ENCODE measurements at places on chromosomes 6 and 20.

DNA sequence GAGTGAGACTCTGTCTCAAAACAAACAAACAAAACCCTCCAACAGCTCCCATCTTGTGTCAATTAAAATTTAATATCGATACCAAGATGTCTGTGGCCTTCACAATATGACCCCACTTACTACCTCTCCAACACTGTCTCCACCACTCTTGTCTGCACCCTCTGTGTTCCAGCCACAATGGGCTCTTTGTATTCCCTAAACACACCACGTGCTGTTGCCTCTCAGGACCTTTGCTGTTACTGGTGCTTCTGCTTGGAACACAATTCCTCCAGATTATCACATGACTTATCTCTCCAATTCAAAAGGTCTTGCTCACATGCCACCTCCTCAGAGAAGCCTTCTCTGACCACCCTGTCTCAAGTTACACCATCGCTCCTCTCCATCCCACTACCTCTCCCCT, 6.0 kb upstream of the HCK start:
- DNase-seq = no peak

DNA sequence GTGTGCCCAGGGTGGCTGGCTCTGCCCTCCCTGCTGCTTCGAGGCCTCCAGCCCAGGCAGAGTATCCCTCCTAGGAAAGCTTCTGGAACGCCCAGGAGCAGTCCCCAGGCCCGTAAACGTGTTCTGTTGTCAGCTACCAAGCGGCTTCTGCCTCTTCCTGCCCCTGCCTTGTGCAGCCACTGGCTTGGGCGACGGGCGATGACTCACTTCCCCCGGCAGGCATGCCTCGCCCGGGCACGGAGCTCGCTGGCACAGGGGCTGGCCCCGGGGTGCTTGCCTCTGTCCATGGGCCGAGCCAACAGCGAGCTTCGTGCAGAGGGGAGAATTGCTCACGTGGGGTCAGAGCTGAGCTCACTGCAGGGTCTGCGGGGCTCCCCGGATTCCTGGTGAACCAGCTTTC, 86.7 kb upstream of the THBS2 start:
- no peak for DNase-seq

- peak; percentile 78 for DNase-seq
These were observed 7.8 kb upstream of the ACSS1 start for GRCh38 chr20:25065625-25066338.

DNA sequence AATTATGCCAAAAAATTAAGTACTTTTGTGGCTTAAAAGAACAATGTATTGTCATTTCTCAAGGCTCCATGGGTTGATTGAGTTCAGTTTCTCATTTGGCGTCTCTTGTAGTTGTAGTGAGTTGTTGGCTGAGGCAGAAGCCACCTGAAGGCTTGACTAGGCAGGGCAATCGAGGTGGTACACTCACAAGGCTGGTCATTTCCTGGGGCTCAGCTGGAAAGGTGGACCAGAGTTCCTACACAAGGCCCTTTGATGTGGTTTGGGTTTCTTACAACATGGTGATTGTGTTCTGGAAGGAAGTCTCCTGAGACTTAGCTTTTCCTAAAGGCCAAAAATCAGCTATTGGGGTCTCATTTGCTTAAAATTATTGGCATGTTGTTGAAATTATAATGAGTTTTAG, 22.6 kb downstream of the MAS1 start:
- no peak for DNase-seq

GRCh38 chr6:151677404-151677803, 130.1 kb upstream of the ESR1 start:
- DNase-seq = no peak

GRCh38 chr20:8476021-8476420, 344.0 kb downstream of the PLCB1 start:
- DNase-seq = no peak

GRCh38 chr6:45951321-45952167, 64.1 kb downstream of the CLIC5 start:
- DNase-seq = peak; percentile 55

DNA sequence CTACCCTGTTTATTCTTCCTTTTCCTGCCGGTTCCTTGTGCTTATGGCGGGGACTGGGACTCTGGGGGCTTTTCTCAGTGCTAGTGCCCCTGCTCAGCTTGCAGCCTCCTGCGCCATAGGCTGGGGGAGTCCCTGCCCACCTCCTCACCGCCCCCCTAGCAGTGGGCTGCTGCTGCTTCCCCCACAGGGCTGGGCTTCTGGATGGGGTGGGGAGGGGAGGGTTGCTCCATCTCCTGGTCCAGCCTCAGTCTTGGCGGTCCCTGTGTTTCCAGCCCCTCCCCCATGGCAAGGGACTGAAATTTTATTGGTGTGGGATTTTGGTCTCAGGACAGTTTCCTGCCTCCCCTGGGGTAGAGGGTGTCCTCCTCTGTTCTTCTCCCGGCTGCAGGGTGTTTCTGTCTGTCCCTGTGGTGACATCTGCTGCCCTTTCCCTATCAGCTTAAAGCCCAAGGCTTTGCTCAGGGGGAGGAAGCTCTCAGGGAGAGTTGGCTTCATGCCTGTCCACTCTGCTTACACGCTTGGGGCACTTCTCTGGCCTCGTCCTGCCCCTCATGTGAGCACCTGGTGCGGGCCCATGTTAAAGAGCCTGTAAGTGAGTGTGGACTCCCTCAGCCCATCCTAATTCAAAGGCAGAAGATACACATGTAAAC, 100.6 kb downstream of the HIVEP1 start:
- no peak for DNase-seq

DNA sequence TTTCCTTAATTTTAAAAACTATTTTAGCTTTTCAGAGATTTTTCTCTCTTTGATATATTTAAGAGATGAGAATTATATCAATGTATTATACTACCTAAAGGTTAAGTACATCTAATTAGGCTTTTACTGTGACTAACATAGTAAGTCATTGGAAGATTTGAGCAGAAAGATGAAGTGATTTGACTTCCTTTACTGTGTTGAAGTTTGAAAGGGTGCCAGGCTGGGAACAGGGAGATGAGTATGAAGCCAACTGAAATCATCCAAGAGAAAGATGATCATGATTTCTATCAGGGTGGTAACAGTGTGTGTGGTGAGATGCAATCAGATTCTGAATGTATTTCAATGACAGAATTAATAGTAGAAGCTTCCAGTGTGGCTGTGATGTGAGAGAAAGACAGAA, 87.3 kb downstream of the TRDN start:
- no peak for DNase-seq

DNA sequence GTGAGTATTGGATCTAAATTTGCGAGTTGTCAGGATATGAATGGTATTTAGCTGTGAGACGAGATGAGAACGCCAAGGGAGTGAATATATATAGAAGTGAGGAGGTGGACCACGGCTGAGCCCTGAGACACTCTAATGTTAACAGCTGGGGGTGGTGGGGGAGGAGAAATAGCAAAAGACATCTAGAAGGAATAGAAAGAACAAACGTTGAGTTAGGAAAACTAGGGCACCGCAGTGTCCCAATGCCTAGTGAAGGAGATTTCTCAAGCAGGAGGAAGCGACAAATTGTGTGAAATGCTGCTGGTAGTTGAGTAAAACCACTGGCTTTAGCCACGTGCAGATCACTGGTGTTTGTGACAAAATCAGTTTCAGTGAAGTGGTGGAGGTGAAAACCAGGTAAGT, 56.9 kb downstream of the CD164 start:
- DNase-seq = no peak

DNA sequence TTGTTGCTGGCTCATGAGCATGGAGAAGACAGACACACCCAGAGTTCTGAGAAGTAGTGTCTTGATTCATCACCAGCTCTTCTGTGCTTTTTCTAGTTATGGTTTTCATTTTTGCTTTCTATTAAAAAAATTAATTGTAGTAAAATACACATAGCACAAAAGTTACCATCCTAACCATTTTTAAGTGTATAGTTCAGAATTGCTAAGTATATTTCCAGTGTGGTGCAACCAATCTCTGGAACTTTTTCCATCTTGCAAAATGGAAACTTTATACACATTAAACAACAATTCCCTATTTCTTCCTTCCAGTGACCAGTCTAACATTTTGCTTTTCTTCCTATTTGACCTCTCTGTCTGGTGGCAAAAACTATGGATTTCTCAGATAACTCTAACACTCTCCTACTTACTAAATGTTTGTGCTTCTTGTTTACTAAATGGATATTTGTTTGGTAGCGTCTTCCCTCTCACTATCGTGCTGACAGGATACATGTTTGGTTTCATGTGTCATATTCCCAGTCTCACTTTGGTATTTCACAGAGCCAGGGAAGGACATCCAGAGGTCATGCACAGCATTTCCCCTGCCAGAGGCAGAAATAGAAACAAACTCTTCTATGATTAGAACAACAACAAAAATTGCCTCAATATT, 40.6 kb downstream of the TXLNB start:
- DNase-seq = no peak

DNA sequence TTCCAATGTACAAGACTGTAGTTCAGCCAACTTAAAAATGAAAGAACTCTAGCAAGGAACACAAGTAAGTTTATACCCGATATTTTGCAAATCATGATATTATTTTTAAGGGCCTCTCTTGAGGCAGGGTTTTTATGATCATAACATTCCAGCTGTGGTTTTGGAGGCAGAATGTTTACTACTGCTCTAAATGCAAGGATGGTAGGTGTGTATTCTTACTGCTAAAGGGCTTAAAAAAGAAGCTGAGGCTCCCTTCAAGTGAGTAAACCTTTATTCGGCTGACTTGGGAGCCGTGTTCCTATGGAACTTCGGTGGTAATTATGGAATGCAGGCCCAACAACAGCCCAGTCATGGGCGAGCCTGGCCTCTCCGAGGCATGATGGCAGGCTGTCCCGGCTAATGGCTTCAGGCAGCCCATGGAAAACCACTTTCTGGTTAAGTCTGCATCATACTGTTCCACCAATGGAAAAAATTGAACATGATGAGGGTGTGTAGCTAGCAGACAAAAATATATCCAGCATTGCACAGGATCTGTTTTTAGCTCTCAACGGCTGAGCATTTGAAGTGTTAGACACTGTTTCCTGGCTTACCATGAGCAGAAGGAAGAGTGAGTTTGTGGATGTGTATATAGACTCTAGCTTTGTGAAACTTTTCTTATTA, 111.5 kb downstream of the TIAM2 start:
- DNase-seq = peak; percentile 75

DNA sequence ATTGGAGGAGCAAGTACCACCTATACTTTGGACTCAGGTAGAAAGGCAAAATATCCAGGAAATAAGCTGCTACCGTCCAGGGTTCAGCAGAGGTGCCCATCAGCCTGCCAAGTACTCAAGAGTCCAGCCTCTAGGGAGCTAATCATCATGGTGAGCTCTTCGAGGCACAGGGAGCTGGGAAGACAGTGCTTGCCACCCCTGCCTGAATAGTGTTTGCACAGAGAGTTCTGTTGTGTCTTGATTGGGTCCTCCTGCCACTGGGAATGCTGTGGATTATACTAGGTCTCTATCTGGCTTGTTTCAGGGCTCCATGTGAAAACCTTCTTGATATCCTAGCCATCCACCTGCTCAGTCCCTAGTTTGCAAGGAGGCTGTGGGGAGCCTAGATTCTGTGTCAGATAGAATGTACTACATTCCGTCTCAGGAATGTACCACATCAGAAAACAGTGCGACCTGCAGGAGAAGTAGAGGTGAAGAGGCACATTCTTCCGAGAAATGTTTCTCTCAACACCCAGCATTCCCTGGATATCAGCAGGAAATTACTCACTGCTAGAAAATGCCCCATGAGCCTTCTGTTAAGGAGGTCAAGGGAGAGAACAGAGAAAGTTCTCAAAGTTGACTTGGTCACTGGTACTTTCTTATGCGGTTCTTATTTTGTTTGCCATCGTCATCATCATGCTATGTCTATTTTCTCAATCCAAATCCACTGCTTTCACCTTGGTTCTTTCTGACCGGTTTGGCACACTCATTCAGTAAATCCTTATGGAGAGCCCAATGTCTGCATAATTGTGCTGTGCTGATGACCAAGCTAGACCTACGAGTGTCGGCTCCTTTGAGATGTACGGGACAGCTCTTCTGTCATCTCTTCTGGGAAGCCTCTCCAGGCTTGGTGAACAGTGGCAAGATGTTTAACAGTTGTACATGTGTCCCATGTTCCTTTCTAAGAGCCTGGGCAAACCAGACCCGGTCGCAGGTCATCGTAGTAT, 30.7 kb downstream of the PTPN1 start:
- DNase-seq = peak; percentile 95

DNA sequence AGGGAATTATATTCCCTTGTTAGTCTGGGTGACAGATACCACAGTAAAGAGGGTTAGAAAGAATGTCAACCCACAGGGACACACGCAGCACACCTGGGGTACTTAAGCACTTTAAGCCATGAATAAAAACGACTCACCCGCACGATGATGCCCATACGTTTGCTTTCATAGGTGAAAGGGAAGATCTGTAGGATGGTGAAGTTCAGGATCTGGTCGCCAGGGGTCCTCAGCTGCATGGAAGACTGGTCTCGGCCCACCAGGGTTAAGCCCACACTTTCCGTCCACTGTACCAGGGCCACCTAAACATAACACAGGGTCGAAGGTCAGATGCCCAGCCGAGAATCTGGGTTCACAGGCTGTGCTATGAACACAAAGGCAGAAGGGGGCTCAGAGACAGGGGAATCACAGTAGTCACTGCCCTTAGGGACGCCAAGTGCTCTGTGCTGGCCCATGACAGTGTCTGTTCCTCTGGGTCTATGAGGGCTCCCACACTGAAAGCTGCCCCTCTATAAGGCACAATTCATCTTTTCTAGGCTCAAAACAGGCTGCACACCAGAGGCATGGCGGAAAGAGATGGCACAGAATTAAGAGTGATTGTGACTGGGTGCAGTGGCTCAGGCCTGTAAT, 96.8 kb upstream of the NFATC2 start:
- peak; percentile 80 for DNase-seq

- DNase-seq = peak; percentile 35
These were observed 10.8 kb downstream of the SIM1 start for GRCh38 chr6:100453701-100454521.

- peak; percentile 88 for DNase-seq
These were observed 15.2 kb upstream of the MRPS18A start for GRCh38 chr6:43702534-43703440.

GRCh38 chr6:147733686-147734085, 225.2 kb downstream of the SAMD5 start:
- DNase-seq = no peak

DNA sequence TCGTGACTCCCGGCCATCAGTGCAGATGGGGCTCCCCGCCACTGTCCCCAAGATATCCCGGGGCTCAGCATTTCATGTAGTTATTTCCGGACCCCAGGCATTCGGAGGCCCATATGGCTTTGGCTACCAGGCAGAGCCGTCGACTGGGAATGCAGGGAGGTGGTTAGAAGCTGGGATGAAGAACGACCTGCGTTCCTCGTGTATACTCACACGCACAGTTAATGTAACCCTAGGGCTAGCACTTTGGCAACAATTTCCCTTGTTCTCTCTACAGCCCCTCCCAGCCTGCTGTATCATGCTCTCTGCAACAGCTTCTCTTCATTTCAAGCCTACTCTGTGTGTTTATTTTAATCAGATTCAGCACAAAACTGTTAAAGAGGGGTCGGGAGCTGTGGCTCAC, 240.4 kb downstream of the MYLK4 start:
- no peak for DNase-seq
